Activated T-cell treated with anti-CD3 and anti-CD28 coated beads for 48 hours (primary cell): ENCODE measurements at places on chromosomes 1 and 21.

DNA sequence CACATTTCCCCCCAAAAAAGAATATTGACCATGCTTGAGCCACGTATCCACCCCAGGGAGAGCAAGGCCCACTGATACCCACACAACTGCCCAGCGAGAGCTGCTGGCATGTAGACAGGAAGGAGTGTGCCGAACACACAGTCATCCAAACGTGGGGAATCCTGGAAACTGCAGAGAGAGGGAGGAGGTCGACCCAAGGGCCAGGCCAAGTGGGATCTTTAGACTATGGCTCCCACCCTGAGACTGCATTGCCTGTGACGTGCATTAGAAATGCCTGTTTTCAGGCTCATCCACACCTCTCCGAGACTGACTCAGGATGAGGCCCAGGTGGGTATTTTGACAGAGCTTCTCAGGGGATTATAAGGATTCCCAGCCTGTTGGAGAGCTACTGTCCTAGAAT lies 25.9 kb downstream of the NIPAL3 start:
- DNase-seq = no peak

DNA sequence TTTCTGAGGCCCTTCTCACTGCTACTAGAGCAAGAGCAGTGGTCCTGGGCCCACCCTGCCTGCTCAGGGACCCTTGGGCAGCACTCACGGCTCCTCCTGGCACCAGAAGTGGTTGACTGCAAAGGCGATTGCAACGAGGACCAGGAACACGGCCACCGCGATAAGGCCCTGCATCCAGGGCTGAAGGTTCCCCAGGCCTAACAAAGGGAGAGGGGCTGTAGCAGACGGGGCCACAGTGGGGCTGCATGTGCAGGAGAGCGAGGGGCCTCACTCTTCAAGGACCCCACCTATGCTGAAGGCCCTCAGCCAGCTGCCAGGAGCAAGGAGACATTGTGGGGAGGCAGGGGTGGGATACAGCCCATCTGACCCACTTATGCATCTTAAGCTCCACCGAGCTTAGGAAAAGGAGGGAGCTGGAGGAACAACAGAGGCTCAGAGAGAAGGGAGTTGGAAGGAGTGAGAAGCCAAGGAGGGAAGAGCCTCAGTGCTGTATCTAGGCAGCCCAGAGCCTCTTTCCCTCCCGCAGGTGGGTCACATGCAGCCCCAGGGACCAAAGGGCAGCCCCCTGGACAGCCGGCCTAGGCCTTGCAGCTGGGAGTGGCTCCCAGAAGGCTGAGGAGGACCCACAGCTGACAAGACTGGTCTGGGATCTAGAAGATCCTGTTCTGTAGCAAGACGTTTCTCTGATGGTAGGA lies 2.5 kb downstream of the PDZK1IP1 start:
- DNase-seq = no peak

DNA sequence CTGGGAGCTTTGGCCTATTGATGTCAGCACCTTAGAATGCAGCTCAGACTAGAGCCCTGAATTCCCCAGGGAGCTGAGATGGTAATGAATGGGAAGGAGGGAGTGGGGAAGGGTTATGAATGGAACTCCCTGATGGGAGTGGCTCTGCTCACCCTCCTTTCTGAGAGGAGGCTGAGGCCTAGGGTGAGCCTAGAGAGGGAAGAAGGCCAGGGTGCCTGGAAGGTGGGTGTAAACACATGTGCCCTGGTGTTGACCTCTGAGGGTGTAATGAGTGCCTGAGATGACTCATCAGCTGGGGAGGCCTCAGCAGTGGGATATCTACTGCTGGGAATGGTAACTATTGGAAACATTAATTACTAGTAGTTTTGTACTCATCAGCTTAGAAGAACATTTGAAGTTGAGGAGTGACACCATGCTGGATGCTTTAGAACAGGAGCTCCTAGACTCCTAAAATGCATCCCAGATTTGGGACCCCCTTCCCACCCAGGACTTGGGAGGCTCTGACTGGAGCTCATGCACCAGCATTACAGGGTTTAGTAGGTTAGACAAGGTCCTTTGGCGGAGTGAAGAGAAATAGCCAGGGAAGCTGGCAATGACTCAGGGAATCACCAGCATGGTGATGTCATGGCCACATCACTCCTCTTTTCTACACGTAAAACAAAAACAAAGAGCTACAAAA lies 16.0 kb upstream of the PIGV start:
- DNase-seq = no peak

- no peak for DNase-seq
These were observed 725 bp downstream of the GUCA2A start for GRCh38 chr1:42163536-42164503.

DNA sequence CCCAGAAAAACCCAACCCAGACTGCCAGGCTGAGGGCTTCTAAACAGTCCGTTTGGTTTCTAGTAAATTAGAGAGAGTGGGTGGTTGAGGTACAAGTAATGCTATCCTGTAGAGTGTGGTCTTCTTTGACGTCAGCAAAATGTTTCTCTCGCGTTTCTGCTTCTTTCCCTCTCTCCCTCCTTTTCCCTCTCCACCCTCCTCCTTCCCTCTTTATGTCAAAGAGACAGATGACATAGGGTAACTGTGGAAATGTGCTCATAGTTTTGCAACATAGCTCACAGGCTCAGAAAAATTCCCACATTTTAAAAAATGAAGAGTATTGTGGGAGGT lies 158.3 kb downstream of the TOMM20 start:
- no peak for DNase-seq

DNA sequence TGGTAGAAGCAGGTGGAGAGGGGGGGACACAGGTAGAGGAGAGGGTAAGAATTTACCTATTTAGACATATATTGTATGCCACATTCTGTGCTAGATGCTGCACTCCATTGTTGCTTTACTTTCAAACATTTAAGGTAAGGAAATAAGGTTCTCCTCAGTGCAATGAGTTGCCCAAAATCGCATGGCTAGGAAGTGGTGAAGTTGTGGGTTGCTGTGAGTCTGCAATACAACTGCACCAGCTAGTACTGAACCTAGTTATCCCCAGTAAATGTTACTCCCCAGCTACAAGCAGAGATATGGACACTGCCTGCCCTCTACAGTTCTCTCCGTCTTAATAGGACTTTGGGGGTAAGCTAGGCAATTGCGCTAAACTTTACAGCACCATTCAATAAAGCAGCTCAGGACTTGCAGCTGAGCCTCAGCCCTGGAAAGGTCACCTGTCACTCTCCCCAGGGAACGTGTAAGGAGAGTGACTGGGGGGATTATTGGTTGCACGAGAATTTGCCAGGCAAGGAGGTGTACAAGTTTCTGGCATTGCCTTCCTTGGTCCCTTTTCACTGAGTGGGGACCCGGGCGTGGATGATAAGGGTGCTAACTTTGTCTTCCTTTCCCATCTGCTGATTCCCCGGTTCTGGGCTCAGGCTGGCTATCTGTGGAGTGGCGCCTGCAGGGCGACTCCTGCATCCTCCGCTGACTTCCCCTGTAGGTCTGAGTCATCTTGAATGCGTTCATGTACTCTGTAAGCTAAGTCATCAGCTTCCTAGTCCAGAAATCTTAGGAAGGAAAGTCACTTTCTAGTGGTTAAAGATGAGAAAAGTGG lies 71.3 kb upstream of the CNTN2 start:
- no peak for DNase-seq

DNA sequence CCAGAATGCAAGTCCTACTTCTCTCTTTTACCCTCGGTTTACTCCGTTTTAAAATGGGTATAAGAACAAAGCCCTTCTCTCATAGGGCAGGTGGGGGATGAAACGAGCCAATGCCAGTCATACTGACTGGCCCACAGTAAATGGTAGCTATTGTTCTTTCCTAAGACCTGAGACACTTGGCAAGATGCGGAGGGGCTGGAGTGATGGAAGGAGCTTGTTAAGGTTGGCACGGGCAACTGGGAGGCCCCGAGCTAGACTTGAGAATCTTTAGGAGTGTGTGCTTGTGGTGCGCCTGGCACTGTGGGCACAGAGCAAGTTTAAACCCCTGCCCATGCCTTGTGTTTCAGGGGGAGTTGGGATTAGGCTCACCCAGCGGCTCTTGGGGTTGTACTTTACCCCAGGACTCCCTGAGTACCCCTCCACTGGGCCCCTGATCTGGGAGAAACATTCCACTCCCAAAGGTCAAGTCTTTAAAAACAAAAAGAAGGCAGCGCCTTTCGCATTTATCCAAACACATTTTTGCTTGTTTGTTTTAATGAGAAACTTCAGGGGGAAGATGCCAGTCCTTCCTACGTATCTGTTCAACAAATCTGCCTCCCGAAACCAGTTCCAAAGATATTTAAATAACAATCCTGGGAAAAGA lies 240.6 kb upstream of the TMEM51 start:
- no peak for DNase-seq

DNA sequence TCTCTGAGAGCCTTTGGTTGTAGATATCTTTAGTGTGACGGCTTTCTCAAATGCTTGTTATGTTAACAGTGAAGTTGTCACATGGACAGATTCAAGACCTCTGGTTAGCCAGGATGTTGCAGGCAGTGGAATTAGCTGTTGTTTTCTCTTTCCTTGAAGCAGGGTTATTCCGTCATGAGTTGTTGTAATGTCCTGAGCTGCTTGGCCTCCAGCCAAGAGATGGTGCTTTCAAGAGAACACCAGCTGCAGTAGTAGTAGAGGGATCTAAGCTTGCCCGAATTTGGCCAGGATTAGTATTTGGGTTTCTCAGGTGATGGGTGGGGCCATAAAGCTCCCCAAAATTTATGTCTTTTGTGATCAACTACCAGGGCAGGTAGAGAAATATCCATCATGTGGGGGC lies 13.4 kb downstream of the KCNE1 start:
- DNase-seq = no peak

DNA sequence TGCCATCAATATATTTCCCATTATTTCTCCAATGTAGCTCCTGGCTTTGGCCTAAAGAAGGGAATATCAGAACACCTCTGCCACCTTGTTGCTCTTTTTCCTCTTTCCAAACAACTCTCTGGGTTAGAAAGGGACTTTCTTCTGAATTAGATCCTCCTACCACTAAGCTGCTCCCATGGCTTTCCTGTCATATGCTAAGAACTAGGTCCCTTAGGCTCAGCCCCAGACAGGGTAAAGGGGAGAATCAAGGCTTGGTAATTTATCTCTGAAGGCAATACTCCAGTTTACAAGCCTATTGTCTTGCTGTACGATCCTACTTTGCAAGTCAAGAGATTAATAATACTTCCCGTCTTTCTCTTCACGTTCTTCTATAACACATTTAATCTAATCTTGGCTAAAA lies 373.2 kb upstream of the DAB1 start:
- no peak for DNase-seq

GRCh38 chr1:117611894-117612483 lies 6.1 kb downstream of the TENT5C start:
- no peak for DNase-seq

DNA sequence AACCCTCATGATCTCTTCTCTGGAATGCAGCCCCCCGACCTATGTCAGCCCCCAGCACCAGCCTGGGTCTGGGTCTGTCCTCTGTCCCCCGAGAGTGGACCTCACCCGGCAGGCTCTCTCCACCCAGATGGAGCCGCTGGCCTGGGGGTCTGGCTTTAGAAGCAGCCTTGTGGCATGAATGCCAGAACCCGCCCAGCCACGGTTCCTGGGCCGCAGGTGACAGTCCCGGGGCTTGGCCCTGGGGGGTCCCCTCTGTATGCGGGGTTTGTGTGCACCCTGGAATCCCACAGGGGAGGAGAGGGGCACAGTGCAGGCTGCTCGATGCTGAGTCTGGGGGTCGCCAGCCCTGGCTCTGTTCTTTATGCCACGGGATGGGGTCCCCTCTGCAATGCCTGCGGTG lies 96.0 kb upstream of the ACTRT2 start:
- DNase-seq = no peak

DNA sequence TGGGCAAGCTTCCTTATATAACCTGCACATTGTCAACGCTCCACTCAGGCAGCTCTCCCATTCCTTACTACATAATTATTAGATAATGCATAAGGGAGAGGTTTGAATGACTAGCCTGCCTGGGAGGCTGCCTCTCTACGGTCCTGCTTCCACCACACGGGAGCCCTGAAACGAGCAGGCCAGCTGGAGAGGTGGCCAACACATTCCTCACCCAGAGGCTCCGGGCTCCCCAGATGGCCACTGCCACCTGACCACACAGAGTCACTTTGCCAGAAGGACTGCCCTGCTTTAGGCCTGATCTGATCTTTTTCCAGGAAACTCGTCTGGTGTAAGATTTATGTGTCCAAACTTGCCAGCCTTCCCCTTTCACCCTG lies 27.9 kb downstream of the HIVEP3 start:
- no peak for DNase-seq

- DNase-seq = no peak
These were observed 35.4 kb downstream of the PGM1 start for GRCh38 chr1:63628607-63629006.

- no peak for DNase-seq
These were observed 143.7 kb upstream of the CAMK1G start for GRCh38 chr1:209439828-209440227.

GRCh38 chr21:41796476-41797080 lies 29.7 kb upstream of the RIPK4 start:
- DNase-seq = no peak

GRCh38 chr1:41382480-41383090 lies 21.4 kb downstream of the FOXO6 start:
- no peak for DNase-seq

- no peak for DNase-seq
These were observed 24.4 kb upstream of the LEPR start for GRCh38 chr1:65395887-65396612.

DNA sequence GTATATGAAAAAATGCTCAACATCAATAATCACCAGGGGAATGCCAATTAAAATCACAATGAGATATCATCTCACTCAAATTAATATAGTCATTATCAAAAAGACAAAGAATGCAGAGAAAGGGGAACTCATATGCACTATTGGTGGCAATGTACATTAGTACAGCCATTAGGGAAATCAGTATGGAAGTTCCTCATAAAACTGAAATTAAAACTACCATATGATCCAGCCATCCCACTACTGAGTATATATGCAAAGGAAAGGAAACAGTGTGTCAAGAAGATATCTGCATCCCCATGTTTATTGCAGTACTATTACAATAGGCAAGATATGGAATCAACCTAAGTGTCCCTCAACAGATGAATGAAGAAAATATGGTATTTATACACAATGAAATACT lies 32.1 kb upstream of the TEKT2 start:
- no peak for DNase-seq

- DNase-seq = no peak
These were observed 39.8 kb downstream of the LHX4 start for GRCh38 chr1:180269645-180270529.

GRCh38 chr21:43604505-43605204 lies 54.6 kb downstream of the HSF2BP start:
- no peak for DNase-seq

GRCh38 chr1:14350197-14350596 lies 248.3 kb upstream of the KAZN start:
- DNase-seq = no peak

GRCh38 chr1:23555986-23556634 lies 3.2 kb downstream of the ID3 start:
- DNase-seq = no peak

DNA sequence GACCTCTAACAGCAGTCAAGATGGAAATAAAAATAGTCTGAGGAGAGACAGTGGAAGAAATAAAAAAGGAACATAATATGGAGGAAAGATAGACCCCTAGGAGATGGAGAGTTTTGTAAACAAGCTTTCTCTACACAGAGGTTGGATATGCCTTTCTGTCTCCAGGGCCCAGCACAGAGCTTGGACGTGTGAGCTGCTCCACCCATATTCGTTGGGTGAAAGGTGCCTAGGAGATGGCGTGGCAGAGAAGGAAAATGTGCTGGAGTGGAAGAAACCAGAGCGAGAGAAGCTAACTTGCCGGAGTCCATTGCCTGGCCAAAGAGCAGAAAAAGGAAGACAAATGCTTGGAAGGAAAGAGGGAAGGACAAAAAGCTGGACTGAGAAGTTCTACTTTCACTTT lies 78.3 kb upstream of the LMO4 start:
- no peak for DNase-seq
